ENCODE measurements at places on chromosomes 4 and X. TPM values are rescaled to one million over a fixed set of nuclear protein-coding genes. Genes with fewer than 3 reads are reported as not detected.

The SRP72 gene
- 132 TPM for total RNA-seq

The POU3F4 gene
- total RNA-seq: not detected

The PAGE1 gene
- total RNA-seq: not detected

The UXT gene
- total RNA-seq: 156 TPM

The RIBC1 gene
- total RNA-seq: 1.1 TPM

The PUDP gene
- 16.6 TPM for total RNA-seq

The RHOXF1 gene
- total RNA-seq: not detected

The RASGEF1B gene
- total RNA-seq: 2.4 TPM

The KCND1 gene
- total RNA-seq: 3.5 TPM

The CAPN6 gene
- total RNA-seq: not detected

Data from activated CD8-positive, alpha-beta T cell treated with anti-CD3 and anti-CD28 coated beads, Interleukin-2, amount 10 ng/mL, durations not matched to agents 7 days and 5 days (primary cell).